ENCODE measurements at places on chromosomes 6 and 20.

DNA sequence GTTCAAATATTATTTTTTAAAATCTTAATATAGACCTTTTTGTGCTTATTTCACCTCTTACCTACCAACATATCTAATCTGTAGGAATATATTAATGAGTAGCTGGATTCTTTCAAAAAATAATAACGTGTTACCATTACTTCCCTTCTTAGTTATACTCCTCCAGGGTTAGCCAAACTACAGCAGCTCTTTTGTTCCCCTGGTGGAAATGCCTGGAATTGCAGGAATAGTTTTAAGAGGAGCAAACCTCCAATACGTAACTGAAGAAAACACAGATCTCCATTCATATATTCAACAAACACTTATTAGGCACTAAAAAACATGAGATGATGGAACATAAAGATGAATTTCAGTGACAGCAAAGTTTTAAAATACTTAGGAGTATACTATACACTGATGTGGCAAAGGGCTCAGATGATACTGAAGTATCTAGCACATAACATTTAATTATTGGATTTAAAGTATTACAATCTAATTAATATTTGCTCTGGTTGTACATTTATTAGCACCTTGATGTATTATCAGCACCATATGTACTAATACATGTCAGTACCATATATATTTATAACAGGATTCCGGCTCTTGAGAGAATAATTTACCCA lies 78.3 kb downstream of the TBX18 start:
- no peak for DNase-seq

GRCh38 chr20:25580711-25581110 lies 4.6 kb downstream of the NINL start:
- no peak for DNase-seq

GRCh38 chr6:87322304-87323212 lies at the start of gene SMIM8:
Gene SMIM8, plus strand, starts transcription at chr6:87322588. Its CDS starts 14,444 bp downstream, at chr6:87337032.
- peak; percentile 78 for DNase-seq

DNA sequence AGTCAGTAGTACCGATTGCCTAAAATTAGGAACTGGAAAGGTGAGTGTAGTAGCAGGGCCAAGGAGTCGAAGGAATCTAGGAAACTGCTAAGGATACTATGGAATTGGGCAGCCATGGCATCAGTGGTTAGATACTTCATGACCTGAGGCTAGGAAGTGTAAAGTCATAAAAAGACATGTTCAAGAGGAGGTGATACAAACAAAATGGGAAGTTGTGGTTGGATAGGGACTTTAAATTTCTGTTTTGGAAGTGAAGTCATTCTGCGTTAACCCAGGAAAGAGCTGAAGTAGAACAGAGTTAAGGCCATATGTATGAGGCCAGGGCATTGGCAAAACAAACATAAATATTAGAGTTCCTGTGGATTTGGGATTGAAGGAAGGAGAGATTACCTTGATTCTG lies 88.6 kb upstream of the TMEM181 start:
- no peak for DNase-seq

- DNase-seq: no peak
Observed at GRCh38 chr6:148367411-148368024, 24.9 kb downstream of the SASH1 start.

DNA sequence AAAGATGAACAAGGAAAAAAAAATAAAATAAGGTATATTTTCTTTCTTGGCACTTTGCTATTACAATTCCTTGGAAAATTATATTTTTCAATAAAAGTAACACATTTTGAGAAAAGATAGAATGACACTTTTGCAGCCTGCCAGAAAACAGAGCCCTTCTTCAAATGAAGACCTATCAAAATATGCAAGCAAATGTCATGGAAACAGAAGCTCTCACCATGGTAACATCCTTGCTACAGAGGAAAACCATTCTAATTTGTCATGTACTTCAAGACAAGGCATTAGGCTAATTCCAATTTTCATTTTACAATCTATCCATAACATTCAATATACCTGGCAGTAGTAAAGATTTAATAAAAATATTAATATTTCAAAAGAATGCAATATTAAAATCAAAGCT lies 177.9 kb downstream of the RNGTT start:
- DNase-seq: no peak

DNA sequence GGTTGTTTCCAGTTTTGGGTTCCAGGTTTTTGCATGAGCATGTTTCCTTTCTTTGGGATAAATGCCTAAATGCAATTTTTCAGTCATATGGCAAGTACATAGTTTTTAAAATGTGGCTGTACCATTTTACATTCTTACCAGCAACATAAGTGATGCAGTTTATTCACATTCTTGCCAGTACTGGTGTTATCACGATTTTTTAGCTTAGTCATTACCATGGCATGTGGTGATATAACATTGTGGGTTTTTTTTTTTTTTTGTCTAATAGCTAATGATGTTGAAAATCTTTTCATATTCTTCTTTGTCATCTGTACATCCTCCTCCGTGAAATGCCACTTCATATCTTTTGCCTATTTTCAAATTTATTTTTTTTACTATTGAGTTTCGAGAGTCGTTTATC lies 2.9 kb upstream of the TDRD6 start:
- no peak for DNase-seq

DNA sequence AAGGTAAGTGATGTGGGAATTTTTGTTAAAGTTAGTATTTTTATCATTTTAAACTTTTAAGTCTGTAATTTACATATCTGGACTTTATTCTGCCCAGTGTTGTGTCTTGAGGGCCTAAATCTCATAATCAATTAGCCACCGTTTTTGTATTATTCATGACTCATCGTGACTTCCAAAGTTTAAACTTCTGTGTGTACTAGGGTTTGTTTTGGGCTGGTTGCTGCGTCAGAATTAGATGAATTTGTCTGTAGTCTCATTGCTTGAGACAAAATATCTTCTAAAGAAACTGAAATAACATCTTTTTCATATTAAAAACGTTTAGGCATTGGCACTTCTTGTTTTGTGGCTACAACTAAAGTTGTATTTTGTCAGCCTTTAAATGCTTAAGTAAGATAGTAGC lies 41.3 kb downstream of the CDYL start:
- DNase-seq: no peak

DNA sequence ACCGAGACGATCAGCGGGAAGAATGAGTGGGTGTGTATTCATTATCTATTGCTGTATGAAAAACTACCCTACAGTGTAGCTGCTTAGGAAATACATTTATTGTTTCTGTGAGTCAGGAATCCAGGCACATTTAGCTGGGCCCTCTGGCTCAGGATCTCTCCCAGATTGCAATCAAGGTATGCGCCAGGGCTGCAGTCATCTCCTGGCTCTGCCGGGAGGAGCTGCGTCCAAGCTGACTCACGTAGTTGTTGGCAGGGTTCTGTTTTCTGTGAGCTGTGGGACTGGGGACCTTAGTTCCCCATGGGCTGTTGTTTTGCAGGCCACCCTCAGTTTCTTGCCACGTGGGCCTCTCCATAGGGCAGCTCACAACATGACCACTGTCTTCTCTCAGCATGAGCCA lies 68.2 kb upstream of the FUCA2 start:
- no peak for DNase-seq

DNA sequence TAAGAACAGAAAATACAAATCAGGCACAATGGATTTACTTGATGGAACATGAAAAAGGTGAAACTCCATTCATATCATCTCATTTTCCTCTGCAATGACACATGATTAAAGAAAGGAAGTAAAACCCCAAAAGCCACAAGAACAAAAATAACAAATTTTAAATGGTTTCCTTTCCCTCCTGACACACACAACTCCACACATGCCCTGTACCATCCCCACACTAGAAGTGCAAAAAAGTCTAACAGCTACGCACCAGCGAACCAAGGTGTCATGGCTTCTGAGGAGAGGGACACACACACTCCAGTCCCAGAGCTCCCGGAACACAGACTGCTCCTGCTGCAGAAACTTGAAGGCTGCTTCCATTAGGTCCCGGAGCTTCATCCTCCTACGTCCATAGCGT lies 25.3 kb downstream of the MDN1 start:
- no peak for DNase-seq

- no peak for DNase-seq
Observed at GRCh38 chr20:34524426-34524825, 8.2 kb downstream of the DYNLRB1 start.

DNA sequence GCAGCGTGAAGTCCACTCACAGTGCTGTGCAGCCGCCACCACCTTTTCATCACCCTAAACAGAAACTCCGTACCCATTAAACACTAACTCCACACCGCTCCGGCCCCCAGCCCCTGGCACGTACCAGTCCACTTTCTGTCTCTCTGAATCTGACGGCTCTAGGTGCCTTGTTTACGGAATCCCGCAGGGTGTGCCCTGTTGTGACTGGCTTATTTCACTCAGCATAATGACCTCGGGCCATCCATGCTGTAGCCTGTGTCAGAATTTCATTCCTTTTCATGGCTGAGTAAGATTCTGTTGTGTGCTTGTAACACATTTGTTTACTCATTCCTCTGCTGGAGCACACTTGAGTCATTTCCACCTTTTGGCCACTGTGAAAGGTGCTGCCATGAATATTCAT lies 18.0 kb downstream of the TCFL5 start:
- no peak for DNase-seq

DNA sequence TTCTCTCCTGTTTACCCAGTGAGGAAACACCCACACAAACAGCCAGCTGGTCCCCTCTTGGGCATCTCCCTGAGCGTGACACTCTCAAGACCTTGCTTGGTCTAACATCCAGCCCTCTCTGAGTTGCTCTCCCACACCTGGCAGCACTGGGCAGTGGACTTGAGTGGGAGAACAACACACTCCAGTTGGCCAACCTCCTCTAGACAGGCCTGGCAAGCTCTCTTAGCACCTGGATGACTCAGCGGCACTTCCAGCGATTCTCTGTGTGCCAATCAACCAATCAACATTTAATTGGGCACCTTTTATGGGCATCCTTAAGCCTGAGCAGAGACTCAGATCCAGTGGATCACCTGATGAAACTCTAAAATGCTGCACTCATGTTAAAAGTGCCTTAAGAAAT lies 76.6 kb upstream of the QKI start:
- no peak for DNase-seq

- DNase-seq: no peak
Observed at GRCh38 chr20:26276554-26277210, 580.0 kb upstream of the ZNF337 start.

- no peak for DNase-seq
Observed at GRCh38 chr6:42229506-42230119, 12.0 kb upstream of the MRPS10 start.

- DNase-seq: no peak
Observed at GRCh38 chr6:156107624-156108101, 652.0 kb upstream of the NOX3 start.

DNA sequence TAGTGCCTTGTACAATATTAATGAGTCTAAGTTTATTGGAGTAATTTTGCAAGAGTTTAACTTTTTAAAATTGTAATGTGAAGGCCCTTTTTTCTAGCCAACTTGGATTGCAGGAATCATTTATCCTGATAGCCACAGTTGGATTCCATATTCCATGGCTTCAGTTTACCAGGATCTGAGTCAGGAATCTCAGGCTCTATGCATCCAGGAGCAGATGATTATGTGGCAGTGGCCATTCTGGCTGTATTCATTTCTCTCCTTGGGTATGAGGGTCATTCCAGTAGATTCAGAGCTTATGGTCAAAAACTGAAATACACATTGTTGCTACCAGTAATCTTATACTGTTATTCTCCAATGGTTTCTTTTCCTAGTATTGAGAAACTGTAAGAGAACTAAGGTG lies 2.9 kb downstream of the AIG1 start:
- no peak for DNase-seq

Measured in stimulated activated CD4-positive, alpha-beta T cell treated with anti-CD3 and anti-CD28 coated beads, Interleukin-1b, Interleukin-23, amount 100 ng/mL, for 4 hours (primary cell).